ENCODE measurements at places on chromosomes 1 and 21. TPM values are rescaled to one million over a fixed set of nuclear protein-coding genes. Genes with fewer than 3 reads are reported as not detected.

GRCh38 chr1:166484871-166485270 is 318.1 kb upstream of the FAM78B start:
- DNase-seq, result no peak

GRCh38 chr21:38819051-38819718 is 13.5 kb downstream of the ETS2 start:
- no peak for DNase-seq

DNA sequence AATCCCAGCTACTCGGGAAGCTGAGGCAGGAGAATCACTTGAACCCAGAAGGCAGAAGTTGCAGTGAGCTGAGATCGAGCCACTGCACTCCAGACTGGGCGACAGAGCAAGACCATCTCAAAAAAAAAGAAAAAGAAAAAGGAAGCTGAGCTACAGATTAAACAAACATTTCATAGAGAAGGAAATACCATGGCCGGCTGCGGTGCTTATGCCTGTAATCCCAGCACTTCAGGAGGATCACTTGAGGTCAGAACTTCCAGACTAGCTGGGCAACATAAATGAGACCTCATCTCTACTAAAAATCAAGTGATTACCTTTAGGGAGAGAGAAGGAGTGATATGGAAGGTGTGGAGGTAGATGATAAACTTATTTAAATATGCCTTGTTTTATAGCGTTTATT is 14.0 kb upstream of the CFAP126 start:
- DNase-seq, result no peak

- DNase-seq, result no peak
These were observed 169.0 kb downstream of the DENND1B start for GRCh38 chr1:197606168-197606845.

DNA sequence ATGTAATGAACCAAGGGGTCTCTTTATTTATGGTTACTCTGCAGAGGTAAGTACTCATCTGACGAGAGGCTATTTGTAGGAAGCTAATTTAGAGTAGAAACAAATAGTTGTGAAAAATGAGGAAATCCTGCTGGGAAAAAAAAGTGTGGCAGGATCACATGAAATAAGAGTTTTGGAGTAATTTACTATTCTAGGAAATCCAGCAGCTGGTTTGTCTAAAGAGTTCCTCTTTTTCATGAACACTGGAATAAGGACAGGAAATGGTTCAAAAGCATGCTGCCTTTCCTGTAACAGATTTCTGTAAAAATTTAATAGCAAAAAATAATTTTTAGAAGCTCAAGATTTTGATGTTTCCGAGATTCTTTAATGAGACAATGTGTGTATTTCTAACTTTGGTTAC is 177.3 kb downstream of the CHRM3 start:
- no peak for DNase-seq

DNA sequence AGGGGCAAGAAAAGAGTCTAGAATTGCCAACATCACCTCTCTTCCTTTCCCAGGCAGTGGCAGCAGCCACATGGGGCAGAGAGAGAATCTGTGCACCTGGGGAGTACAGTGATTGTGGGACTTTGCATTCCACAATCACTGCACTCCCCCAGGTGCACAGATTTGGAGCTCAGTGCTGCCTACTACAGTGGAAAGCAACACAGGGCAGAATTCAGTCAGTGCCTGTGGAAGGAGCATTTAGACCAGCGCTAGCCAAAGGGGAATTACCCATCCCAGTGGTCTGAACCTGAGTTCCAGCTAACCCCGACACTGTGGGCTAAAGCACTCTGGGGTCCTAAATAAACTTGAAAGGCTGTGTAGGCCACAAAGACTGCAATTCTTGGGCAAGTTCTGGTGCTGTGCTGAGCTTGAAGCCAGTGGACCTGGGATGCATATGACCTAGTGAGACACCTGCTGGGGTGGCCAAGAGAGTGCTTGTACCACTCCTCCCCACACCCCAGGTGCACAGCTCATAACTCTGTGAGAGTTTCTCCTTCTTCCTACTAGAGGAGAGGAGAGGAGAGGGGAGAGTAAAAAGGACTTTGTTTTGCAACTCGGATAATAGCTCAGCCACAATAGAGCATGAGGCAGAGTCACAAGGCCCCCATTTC is 50.3 kb downstream of the NUP210L start:
- no peak for DNase-seq

GRCh38 chr1:44238660-44239059 is 25.4 kb downstream of the DMAP1 start:
- no peak for DNase-seq

- DNase-seq, result no peak
These were observed 173.2 kb upstream of the ATP1B1 start for GRCh38 chr1:168933141-168933805.

DNA sequence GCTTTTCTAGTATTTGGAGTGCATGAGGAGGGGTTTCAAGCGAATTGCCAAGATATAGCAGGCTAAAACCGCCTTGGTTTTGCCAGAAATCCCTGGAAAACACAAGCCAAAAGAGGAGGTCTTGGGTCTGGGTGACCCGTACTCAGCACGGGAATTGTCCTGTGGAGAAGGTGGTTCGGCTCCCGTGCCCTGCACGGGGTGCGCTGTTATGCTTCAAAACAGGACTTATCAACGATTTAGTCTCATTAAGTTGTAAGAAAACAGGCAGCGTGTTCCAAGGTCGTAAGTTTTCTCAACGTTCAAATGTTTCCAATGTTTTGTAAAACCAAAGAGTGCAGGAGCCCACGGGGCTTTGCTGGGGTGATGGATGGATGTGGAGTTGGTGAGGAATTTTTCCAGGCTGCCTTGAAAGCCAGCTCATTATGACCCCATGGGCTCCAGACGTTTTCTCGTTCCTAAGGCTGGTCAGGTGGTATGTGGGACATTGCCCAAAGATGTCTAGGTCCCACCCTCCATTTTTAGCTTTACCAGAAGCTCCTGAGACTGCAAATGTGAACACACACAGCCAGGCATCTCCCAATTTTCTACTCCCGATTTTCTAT is 75.4 kb upstream of the CLDN14 start:
- DNase-seq, result no peak

- no peak for DNase-seq
These were observed 154.8 kb upstream of the POU3F1 start for GRCh38 chr1:38201431-38201830.

GRCh38 chr1:86197206-86197855 is 40.8 kb upstream of the COL24A1 start:
- DNase-seq, result no peak

- DNase-seq, result no peak
These were observed 16.9 kb downstream of the ATG4C start for GRCh38 chr1:62800825-62801306.

- DNase-seq, result no peak
These were observed 20.2 kb upstream of the RABGGTB start for GRCh38 chr1:75765697-75766355.

- peak; percentile 15 for DNase-seq
These were observed 75.6 kb downstream of the PIGK start for GRCh38 chr1:77143529-77144121.

- no peak for DNase-seq
These were observed 6.3 kb downstream of the FAM20B start for GRCh38 chr1:179031855-179032513.

- DNase-seq, result no peak
These were observed 19.3 kb upstream of the KLHDC8A start for GRCh38 chr1:205375835-205376545.

DNA sequence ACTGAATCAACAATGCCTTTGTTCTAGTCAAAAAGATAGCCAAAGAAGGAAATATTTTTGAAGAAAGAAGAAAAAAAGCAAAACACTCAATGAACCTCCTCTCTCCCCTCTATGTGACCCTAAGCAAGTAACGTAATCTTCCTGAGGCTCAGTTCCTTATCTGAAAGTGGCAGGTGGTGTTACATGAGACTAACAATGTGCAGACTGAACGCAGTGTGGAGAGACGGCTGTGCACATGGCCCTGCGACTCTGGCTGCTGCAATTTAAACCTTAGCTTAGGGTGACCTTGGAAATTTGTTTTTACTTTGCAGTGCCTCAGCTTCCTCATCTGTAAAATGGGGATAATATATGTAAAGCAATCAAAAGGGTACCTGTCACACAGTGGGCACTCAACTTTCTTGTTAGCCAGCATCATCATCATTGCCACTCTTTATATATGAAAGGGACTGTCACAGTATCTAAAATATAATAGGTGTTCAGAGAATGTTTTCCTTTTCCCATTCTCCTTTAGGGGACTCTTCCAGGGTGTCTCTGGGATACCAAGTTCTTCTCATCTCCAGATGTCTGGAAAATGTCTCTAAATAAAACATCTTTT is 100.1 kb upstream of the JUN start:
- no peak for DNase-seq

DNA sequence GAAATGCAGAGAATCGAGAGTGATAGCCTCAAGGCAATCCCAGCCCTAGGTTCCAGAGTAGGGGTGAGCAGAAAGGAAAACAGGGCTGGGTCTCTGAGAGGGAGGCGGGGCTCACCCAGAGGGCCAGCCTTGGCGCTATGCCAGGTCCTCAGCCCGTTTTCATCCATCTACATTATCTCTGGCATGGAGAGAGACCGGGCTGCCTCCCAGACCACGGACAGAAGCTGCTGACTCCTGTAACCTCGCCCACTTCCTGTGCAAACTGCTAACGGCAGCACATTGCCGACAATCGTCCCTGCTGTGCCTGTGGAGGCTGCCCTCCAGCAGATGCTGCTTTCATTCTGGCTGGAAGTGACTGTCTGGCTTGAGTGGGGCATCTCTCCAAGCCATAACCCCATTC is 569.1 kb downstream of the NPHP4 start:
- DNase-seq, result peak; percentile 89

DNA sequence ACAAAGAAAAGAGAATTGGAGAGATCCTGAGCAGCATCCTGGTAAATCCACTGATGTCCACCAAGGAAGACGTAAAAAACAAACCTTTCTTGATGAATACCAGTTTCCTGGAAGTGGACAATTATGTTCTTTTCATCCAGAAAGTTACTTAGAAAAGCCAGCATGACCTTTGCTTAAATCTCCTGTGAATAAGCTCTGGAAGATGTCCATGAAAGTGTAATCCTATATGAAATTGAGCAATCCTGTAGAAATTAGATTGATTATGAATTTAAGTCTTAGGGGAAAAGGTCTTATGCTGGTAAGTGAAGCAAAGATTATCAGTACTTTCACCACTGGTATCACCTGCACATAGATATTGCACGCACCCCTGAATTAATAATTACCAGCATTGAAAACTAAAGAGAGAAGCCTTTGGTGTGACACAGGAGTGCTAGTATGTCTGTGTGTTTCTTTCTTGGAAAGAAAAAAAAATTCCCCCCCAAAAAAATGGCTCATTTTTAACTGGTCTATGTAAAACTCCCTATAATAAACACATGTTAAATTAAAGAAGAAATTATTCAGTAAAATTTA is 164.5 kb upstream of the LHX8 start:
- DNase-seq, result no peak

- DNase-seq, result no peak
These were observed 328 bp upstream of the KRTAP10-8 start for GRCh38 chr21:44611551-44611950.

- DNase-seq, result no peak
These were observed 642.8 kb downstream of the KCNT2 start for GRCh38 chr1:195965475-195965874.

- no peak for DNase-seq
These were observed 48.2 kb downstream of the SSBP3 start for GRCh38 chr1:54357967-54358366.

DNA sequence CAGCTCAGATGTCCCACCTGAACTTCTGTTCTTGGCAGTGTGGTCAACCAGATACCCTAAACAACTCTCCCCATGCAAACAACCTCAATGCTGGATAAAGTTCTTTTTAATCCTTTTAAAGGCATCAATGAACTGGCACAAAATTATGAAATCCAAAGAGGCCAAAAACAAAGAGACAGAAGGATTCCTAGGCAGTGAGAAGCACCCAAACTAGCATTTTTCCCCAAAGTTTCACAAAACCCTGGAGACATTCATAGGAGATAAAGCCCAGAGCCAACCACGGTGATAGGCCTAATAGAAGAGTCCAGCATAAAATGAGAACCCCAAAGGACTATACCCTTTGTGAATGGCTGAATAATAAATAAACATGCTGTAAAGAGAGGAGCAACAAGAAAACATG is 50.7 kb downstream of the MATN1 start:
- DNase-seq, result no peak

DNA sequence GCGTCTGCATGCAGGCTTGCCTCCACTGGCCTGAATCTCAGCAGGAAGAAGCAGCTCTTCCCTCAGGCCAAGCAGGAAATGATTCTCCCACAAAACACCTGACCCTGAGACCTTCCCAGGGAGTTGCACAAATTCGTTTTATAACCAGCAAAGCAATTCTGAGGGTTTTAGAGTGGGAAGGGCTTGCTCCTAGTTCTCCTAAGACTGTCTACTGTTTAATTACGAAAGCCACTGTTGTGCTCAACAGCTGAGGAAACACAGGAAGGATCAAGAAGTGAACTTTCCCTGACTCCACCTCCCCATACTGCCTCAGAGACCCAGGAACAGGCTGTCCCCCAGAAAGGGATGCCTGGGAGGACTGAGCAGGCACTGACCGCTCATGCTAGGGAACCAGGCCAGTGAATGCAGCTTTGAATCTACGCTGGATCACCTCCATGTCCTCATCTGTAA is 37.0 kb upstream of the PUM1 start:
- peak; percentile 28 for DNase-seq

DNA sequence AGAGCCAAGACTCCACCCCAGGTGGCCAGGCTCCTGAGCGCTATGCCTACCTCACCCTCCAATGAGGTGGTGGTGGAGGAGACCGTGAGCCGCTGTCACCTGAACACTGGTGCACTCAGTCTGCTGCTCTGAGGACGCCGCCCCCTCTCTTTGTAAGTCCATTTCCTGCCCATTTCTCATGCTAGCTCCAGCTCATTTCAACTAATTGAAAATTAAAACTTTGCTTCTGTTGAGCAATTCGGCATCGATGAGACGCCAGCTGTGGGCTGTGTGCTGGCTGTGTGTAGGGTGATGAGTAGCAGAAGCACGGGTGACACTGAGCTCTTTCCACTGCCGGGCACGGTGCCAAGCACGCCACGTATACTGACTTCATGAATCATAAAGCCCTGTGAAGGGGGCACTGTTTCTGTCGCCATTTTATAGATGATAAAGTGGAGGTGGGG is 11.2 kb downstream of the TNFRSF1B start:
- DNase-seq, result peak; percentile 62

GRCh38 chr1:10867138-10867721 is 70.8 kb upstream of the CASZ1 start:
- peak; percentile 95 for DNase-seq

Gene ATP6V1G3
- not detected for polyA plus RNA-seq

Gene PRSS38
- not detected for polyA plus RNA-seq

Gene TFAP2E
- polyA plus RNA-seq, result 0.59 TPM

Gene ATP1A4
- not detected for polyA plus RNA-seq

Gene LAMB3
- polyA plus RNA-seq, result 14.1 TPM

Gene GBP6
- not detected for polyA plus RNA-seq

Gene RIPK4
- 7.0 TPM for polyA plus RNA-seq

Gene NMNAT1
- polyA plus RNA-seq, result 7.0 TPM

Gene MPZ
- polyA plus RNA-seq, result 2.9 TPM

Gene IKBKE
- polyA plus RNA-seq, result 14.5 TPM

Gene L1TD1
- not detected for polyA plus RNA-seq

Gene LCE1A
- polyA plus RNA-seq, result not detected

Gene GPATCH2
- polyA plus RNA-seq, result 5.8 TPM

Gene SMIM1
- 5.9 TPM for polyA plus RNA-seq

Gene SPRR2F
- not detected for polyA plus RNA-seq

All from SK-N-SH (cell line).